ENCODE measurements at places on chromosomes 2 and 18. TPM values are rescaled to one million over a fixed set of nuclear protein-coding genes. Genes with fewer than 3 reads are reported as not detected.

Gene WNT10A
- polyA plus RNA-seq, result not detected

Gene ETAA1
- polyA plus RNA-seq, result 0.78 TPM

Gene PROKR1
- polyA plus RNA-seq, result not detected

Gene SLC16A14
- polyA plus RNA-seq, result not detected

Gene ID2
- polyA plus RNA-seq, result 2,821 TPM

Gene FIGN
- not detected for polyA plus RNA-seq

Gene MARCO
- polyA plus RNA-seq, result 43.7 TPM

Gene BMP10
- polyA plus RNA-seq, result not detected

Gene FAM237A
- polyA plus RNA-seq, result not detected

Gene TSPYL6
- polyA plus RNA-seq, result not detected

Gene RNF144A
- 0.38 TPM for polyA plus RNA-seq

Gene DIPK1C
- polyA plus RNA-seq, result not detected

Gene SLC4A5
- 1.1 TPM for polyA plus RNA-seq

Gene PLB1
- 35.8 TPM for polyA plus RNA-seq

Gene ACOXL
- not detected for polyA plus RNA-seq

Gene ANKRD30B
- not detected for polyA plus RNA-seq

- DNase-seq, result no peak
These were observed 9.8 kb downstream of the POU3F3 start for GRCh38 chr2:104863468-104864279.

- no peak for DNase-seq
These were observed 118.3 kb upstream of the NCK2 start for GRCh38 chr2:105626212-105626965.

DNA sequence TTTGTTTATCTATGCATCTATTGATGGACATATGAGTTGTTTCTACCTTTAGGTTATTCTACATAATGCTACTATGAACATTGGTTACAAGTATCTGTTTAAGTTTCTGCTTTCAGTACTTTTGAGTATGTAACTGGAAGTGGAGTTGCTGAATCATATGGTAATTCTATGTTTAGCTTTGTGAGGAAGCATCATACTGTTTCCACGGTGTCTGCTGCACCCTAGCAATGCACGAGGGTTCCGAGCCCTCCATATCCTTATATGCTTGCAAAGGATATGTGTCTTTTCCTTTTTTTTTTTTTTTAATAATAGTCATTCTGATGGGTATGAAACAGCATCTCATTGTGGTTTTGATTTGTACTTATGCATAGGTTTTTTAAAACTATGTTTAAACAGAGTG, 83.7 kb downstream of the FMNL2 start:
- DNase-seq, result peak; percentile 76

DNA sequence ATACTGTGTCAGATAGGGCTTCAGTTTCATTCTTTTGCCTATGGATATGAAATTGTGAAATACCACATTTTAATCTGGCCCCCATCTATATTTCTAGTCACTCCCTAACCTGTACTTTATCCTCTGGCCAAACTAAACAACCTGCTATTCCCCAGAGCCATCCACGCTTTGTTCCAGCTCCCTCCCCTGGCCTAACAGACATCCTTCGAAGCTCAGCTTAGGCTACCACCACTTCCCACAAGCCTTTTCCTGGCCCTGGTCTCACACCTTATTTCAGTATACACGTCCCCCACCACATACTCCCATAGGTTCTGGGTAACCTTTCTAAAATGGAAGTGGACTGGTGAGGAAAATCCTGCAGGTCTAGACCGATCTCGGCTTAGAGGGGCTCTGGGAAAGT, 55.4 kb downstream of the MAP4K3 start:
- no peak for DNase-seq

- DNase-seq, result no peak
These were observed 111.8 kb downstream of the STPG4 start for GRCh38 chr2:47043142-47043890.

GRCh38 chr2:217085543-217085942, 225.7 kb upstream of the TNP1 start:
- DNase-seq, result no peak

- no peak for DNase-seq
These were observed 6.8 kb downstream of the MGAT5 start for GRCh38 chr2:134260713-134261112.

GRCh38 chr2:74385396-74385795, 5.3 kb upstream of the DCTN1 start:
- DNase-seq, result no peak

- DNase-seq, result no peak
These were observed 67.0 kb downstream of the PMS1 start for GRCh38 chr2:189851174-189851826.

DNA sequence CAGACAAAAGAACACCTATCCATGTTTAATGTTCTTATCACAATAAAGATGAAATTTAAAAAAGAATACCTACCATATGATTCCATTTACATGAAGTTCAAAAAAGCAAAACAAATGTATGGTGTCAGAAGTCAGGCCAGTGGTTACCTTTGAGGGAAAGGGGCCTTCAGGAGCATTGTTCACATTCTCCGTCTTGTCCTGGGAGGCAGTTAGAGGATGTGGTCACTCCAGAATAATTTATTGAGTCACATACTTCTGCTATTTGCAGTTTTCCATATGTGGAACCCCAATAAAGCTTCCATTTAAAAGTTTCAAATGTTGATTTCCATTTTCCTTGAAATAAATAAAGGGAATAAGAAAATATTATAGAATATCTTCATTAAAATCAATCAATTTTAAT, 41.6 kb upstream of the POU3F3 start:
- peak; percentile 11 for DNase-seq

DNA sequence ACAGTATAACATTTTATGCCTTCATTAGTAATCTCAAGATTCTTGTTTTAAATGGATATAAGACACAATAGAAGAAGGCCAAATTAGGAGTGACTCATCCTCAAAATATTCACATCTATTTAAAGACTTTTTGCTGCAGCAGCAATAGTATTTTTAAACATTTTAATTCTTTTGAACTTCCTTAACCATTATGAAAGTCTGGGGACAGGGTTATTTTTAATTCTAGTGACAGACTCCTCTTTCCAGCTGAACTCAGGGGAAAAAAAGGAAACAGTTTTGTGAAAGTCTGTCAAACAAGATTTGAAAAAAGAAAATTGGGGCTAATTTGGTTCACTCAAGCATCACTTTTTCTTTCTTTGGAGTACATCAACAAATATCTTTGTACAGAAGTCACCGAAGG, 541.8 kb downstream of the NUP35 start:
- DNase-seq, result no peak

- DNase-seq, result no peak
These were observed 14.5 kb upstream of the ERMN start for GRCh38 chr2:157339965-157340655.

DNA sequence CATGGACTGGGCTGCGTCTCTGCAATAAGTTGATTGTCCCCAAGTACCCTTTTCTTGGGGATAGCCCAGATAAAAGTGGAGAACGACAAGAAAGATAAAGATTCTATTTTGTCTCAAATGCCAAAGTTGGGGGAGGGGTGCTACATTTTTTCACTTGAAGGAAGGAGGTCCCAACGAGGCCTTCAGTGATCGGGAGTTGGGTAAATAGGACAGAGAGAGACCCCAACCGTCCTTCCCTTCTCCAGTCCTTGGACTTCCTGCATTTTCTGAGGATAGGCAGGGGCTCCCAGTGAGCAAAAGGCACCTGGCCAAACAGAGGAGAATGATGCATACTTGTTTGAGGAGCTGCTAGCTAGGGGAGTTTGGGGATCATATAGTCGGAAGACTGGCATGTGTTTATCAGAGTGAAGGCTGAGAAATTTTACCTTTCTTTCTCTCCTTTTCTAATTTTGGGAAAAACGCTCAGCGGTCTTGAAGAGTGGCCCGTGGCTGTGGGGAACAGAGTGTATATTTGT, 3.5 kb upstream of the EN1 start:
- no peak for DNase-seq

DNA sequence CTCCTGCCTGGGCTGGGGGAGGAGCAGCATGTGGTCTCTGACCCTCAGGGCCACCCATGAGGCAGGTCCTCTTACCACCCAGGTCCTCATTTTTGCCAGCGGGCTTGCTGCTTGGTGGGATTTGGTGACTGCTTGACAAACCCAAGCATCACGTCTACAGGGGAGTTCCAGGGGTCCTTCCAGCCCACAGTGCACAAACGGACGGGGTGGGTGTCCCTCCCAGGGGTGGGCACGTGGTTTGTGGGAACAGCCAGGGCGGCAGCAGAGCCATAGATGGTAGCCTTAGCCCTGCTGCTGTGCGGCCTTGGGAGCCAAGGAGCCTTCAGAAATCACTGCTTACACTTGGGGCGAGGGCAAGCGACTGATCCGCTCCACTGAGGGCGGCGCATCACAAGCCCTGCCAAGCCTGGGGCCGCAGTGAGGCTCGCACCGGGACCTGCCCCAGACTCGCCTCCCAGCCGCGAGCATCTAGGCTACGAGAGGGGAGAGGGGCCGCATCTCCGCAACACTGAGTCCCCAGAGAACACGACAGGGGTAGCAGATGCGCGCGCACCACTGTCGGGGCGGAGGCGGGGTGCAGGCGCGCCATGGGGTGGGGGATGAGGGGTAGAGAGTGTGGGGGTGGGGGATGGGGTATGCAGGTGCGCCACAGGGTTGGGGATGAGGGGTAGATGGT, 36.9 kb downstream of the SNED1 start:
- no peak for DNase-seq

- DNase-seq, result no peak
These were observed 343.1 kb downstream of the CBLN2 start for GRCh38 chr18:72201032-72201431.

GRCh38 chr2:26346454-26347053, at the start of gene ADGRF3:
Gene ADGRF3 (minus strand): TSS chr2:26346789. CDS start chr2:26346234, 555 bp downstream.
- DNase-seq, result peak; percentile 47

DNA sequence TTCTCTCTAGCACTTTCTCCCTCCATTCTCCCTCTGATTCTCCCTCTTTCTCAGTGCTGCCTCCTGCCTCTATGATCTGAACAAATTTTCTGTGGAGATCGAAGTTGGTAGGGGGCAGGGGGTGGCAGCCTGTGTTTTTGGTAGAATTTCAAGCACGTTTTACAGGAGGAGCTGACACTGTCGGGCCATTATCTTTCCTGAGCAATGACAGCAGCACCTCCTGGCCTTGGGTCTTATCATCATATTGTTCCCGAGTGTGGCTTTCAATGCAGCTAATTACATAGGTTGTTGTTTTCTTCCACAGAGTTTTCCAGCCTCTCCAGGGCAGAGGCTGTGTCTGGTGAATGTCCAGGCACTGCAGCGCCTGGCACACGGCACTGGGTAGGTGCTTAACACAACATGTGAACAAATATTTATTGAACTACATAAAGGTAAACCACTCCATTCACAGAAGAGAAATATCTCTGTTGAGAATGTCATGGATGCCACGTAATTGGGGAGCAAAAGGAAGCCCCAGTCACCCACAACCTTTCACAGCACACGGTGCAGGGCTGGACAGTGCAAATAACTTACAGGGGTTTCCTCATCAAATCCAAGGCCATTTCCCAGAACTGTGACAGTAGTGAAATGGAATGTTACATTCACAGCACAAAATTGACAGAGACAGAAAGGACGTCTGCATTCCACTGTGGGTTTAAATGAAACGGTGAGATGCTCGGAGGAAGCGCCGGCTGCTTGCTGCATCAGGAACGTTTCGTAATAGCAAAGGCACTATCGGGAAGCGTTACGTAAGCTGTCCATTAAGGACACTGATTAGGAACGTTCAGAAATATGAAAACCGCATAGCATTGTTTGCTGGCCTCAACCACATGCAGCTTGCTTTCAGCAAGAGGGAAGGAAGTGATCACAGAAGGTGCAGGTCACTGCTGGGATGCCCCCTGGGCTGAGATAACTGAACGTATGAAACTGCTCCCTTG, 6.5 kb upstream of the KCNG2 start:
- DNase-seq, result peak; percentile 85

DNA sequence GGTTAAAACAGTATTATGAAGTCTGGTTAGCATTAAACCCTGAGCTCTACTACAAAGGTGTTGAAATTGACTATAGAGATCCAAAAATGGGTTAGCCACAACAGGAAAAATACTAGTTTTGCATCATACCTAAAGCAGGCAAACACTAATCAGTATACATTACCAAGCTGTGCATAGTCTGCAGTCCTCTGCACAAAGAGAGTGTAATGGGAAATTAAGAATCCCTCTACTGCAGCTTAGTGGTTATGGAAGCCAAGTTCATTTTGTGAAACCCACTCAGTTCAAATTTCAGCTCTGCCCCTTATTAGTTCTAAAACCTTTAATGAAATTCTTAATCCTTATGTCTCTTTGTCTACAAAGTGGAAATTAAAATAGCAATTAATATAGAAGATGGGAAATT, 192.1 kb downstream of the MBD2 start:
- no peak for DNase-seq

- no peak for DNase-seq
These were observed 87.3 kb downstream of the ACOXL start for GRCh38 chr2:110819711-110820110.

DNA sequence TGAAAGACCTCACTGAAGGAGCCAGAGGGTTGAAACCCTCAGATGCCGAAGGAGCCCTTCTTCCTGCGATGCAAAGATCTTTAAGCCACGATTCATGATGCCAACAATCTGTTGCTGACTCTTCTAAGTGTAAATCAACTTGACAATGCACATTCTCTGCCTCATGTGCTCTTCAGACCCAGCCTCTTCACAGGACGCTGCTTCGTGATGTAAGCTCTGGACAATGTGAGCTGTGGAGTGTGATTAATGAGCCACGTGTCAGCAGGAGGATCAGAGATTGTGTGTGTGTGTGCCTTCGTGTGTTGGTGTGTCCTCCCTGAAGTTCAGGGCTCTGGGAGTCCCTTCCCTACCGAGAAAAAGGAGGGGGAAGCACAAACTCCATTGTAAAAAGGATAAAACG, 26.5 kb upstream of the TWIST2 start:
- DNase-seq, result no peak

- no peak for DNase-seq
These were observed 53.5 kb downstream of the KYNU start for GRCh38 chr2:142930835-142931398.

Measured in CD14-positive monocyte (primary cell).